Stimulated activated CD4-positive, alpha-beta T cell treated with anti-CD3 and anti-CD28 coated beads, Interleukin-1b, Interleukin-23, amount 100 ng/mL, for 48 hours (primary cell): ENCODE measurements at places on chromosomes 1 and 21.

- no peak for DNase-seq
Observed at GRCh38 chr1:245260110-245260882, 105.5 kb downstream of the KIF26B start.

GRCh38 chr1:1151306-1151705 is 22.4 kb upstream of the TTLL10 start:
- DNase-seq: no peak

DNA sequence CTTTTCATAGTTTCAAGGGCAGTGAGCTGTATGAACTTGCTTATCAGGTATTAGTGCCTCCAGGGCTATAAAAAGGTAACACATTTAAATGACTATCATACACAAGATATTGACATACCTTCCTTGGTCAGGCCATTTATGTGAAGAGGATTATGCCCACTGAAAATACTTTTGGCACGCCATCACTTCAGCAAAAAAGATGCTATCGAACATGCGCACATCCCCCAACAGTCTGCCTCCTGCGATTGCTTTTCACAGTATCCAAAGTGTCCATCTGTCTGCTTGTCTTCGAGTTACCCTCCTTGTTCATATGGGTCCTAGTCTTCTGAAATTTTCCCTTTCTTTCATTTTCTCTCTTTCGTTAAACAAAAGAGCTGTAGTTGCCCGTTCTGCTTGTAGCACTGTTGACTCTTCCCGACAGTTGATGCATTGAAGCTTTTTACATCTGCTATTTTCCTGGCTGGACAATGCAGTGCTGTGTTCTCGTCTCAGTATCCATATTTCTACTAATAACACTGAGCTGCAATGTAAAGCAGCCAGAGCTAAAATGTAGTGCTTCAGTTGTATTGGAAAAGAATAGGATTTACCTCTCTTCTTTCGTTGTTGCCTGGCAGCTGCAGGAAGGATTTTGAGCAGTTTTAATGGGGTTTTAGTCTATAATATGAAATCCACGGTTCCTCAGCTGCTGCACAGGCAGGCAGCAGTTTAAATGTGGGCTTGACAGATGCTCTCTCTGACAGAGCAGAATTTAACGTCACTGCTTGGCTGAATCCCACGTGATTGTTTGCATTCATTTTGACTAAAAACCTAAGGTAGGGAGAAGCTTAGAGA is at the start of gene B3GALT2:
Gene B3GALT2 (minus strand): TSS at position 713 of the 831 bp plus-strand sequence. CDS start 5,051 bp downstream, outside the sequence.
- DNase-seq: no peak

- no peak for DNase-seq
Observed at GRCh38 chr1:65698590-65698989, 94.1 kb upstream of the PDE4B start.

GRCh38 chr1:76269155-76269554 is 194.6 kb downstream of the ST6GALNAC3 start:
- no peak for DNase-seq

- DNase-seq: no peak
Observed at GRCh38 chr1:229002451-229002960, 267.2 kb downstream of the RHOU start.

DNA sequence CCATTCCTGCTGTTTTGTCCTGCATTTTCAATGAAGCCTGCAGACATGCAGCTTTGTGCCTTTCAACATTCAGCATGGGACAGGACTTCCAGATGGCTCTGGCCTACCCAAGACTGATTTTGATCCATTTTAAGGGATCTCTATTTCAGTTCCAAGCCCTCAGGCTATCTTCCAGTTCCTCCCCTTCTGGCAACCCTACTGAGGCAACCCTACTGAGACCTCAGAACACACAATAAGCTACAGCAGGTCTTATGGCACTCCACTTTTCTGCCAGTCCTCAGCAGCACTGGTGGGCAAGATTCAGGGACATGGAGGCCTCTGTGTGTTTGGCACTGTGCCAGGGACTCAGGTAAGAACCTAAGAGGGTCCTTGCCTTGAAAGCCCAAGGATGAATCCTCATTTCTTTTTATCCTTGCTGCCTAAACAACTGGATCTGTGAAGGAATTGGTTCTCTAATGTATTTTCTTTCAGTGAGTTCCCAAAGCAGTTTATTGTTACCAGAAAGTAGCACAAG is 50.7 kb downstream of the MAB21L3 start:
- DNase-seq: no peak

DNA sequence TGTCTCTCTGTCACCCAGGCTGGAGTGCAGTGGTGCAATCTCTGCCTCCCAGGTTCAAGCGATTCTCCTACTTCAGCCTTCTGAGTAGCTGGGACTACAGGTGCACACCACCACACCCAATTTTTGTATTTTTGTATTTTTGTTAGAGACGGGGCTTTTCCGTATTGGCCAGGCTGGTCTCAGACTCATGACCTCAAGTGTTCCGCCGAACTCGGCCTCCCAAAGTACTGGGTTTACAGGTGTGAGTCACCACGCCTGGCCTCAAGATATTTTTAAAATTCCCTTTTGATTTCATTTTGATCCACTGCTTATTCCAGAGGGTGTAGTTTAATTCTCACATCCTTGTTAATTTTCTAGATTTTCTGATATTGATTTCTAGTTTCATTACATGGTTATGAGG is 3.8 kb downstream of the IFI44L start:
- DNase-seq: no peak

DNA sequence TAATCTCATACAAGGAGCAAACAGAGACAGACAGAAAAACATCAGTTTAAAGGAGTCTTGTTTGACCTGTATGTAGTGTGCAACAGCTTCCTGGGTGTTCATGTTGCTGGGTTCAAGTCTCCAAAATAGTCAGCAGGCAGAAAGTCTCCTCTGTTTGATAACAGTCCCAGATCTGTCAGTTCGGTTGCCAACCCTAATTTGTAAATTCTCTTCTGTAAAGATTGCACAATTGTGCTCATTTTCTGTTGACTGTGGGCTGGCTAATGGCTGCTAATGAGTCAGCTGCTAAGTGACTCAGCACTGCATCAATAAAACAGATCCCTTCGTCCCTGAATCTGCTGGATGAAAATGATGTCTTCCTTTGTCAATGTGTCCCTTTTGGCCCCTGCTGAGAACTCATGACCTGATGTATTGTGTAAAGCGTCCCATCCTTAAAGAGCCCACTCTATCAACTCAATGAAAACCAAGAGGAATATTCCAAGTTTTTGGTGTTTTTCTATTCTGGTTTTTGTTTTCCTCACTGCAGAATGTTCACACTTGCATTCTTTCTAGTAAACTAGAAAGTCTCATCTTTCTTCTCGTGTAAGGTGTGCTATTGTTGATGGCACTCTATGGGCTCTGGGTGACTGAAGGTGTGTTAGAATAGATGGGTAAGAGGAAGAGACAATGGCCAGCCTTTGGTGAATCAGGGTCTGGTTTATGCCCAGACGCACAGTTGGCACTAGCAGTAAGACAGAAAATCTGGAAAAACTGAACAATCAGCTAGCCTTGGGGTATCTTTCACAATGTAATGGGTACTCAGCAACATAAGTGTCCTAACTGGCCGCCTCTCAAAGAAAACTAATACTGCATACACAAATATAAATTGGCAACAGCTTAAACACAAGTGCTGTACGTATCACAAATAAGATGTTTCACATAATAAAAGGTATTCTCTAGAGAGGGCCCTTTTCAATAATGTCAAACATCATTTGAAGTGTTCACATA is 75.1 kb upstream of the SIPA1L2 start:
- DNase-seq: no peak

- DNase-seq: peak; percentile 26
Observed at GRCh38 chr1:161725908-161726472, 4.6 kb downstream of the FCRLB start.
